ENCODE measurements at places on chromosomes 5 and 9. TPM values are rescaled to one million over a fixed set of nuclear protein-coding genes. Genes with fewer than 3 reads are reported as not detected.

The WNK2 gene
- total RNA-seq, result 0.04 TPM

DNA sequence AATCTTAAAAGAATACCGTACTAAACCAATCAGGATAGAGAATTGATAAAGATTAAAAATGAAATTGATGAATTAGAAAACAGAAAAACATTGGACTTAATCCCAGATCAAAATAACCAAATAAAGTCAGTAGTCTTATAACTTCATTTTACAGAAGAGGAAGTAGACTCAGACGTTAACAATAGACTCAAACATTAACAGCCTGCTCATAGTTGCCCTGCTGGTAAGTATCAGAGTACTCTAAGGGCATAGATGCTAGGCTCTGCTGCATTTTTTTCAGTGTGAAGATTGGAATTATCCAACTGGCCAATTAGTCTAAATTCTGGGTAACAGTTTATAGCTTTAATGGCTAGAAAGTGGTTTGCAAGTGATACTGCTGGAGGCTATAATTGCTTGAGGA lies 42.9 kb downstream of the ADGRV1 start:
- DNase-seq, result no peak

GRCh38 chr9:17116400-17116837 lies 18.4 kb upstream of the CNTLN start:
- peak; percentile 2 for DNase-seq

GRCh38 chr9:107907715-107908114 lies 418.1 kb upstream of the KLF4 start:
- DNase-seq, result no peak

DNA sequence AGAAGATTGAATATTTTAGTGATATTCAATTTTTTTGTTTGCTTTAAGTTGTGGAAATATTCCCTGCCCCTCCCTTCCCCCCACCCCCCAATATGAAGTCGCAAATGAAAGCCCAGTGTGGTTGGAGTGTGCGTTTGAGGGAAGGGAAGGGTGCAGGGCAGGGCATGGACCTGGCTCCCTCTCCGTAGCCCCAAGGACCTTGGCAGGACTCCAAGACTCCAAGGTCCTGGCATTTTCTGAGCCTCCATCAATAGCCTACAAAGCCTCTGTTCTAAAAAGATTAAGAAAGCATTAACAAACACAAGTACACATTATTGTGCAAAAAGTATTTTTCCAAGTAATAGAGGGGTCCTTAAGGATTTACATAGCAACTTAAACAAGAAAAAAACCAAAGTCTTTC lies 38.8 kb upstream of the PTPN3 start:
- no peak for DNase-seq

The JMY gene
- total RNA-seq, result 5.8 TPM

- no peak for DNase-seq
These were observed 23.6 kb downstream of the TICAM2 start for GRCh38 chr5:115578657-115579056.

The SPINK5 gene
- total RNA-seq, result 0.75 TPM

The AFAP1L1 gene
- 16.6 TPM for total RNA-seq

- no peak for DNase-seq
These were observed 59.4 kb downstream of the IL6ST start for GRCh38 chr5:55935371-55935770.

GRCh38 chr9:9337129-9337528 lies 1275.7 kb downstream of the PTPRD start:
- DNase-seq, result no peak

- DNase-seq, result no peak
These were observed 127.1 kb downstream of the TRIO start for GRCh38 chr5:14270209-14270702.

All from foreskin keratinocyte (primary cell).